Kidney (tissue), 22 donors: ENCODE measurements at places on chromosomes 16 and 17.
A peak's percentile ranks its signal among the peaks of the same experiment; 100 is the strongest.

DNA sequence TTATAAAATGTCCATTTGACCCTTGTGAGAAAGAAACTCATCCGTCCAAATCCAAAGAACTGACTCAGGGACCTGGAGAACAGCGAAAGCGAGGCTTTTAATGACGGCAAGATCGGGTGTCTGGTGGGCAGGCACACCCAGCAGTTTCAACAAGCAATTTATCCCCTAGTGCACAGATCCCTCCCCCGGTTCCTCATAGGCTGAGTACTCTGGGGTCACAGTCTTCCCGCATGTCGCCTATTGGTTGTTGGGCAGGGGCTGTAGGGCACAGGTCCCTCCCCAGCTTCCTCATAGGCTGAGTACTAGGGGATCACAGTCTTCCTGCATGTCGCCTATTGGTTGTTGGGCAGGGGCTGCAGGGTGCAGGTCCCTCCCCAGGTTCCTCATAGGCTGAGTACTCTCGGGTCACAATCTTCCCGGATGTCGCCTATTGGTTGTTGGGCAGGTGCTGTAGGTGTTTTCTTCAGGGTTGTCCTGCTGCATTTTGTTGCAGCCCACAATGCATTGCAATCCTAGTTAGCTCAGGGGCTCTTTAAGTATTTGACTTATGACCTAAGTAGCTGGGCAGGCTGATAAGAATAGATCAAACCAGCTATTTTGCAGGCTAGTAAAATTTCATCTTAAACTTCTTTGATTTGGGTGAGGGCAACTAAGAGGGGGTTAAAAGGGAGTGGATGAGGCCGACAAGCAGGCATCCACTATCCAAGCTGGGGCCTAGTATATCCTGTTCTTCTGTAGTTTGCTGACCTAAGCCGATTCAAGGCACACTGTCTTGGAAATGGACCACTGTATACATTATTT lies 3.6 kb upstream of the UTS2R start:
- DNase-seq, result no peak

DNA sequence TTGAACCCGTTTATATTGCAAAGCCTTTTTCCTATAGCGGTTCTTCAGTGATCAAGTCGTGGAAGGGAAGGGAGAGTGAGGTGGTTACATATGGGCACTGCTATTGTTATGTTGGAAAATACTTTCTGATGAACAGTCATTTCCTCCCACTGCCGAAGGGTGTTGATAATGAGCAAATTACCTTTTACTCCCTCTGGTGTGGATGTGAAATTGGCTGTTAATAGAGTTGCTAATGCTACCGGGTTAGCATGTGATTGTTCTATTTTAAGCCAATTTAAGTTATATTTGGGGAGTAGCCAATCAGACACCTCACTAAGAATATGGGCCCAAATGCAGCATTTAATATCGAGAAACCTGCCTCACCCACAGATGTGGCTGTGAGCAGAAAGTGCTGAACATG lies 15.6 kb upstream of the PMFBP1 start:
- DNase-seq, result no peak

- DNase-seq, result no peak
These were observed 26.6 kb downstream of the GSE1 start for GRCh38 chr16:85639529-85640253.

GRCh38 chr17:356671-357434 lies 4.2 kb upstream of the RPH3AL start:
- peak; percentile 51 for DNase-seq

DNA sequence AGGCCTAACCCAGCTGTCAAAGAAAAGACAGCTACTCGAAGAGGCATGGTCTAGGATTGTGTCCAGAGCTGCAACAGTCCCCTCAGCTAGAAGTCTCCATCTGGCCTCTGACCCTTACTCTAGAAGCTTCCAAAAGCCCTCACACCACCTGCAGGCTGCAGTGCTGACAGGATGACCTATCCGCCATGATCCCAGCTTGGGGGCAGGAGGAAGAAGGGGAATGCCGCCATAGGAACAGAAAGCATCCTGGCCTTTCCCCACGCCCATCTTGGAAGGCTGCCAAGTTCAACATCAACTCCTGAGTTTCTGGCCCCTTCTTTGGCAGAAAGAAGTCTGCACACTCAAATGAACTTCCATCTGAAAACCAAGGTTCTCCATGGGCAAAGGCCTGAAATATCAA lies 3.1 kb upstream of the KRT36 start:
- no peak for DNase-seq

DNA sequence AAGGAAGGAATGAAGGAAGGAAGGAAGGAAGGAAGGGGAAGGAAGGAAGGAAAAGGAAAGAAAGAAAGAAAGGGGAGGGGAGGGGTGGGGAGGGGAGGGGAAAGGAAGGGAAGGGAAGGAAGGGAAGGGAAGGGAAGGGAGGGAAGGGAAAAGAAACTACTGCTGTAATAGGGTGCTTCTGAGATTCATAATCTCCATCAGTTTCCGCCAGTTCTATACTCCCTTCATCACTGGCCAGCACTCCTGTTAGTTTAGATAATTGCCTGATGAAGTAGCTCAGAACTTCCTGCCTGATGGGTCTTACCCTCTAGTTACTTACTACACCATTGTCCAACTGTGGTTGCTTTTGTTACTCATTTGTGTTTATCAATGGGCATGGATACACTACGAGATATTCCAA lies 2.0 kb upstream of the KRTAP9-6 start:
- DNase-seq, result no peak

GRCh38 chr16:10309271-10309932 lies 76.5 kb upstream of the ATF7IP2 start:
- no peak for DNase-seq

DNA sequence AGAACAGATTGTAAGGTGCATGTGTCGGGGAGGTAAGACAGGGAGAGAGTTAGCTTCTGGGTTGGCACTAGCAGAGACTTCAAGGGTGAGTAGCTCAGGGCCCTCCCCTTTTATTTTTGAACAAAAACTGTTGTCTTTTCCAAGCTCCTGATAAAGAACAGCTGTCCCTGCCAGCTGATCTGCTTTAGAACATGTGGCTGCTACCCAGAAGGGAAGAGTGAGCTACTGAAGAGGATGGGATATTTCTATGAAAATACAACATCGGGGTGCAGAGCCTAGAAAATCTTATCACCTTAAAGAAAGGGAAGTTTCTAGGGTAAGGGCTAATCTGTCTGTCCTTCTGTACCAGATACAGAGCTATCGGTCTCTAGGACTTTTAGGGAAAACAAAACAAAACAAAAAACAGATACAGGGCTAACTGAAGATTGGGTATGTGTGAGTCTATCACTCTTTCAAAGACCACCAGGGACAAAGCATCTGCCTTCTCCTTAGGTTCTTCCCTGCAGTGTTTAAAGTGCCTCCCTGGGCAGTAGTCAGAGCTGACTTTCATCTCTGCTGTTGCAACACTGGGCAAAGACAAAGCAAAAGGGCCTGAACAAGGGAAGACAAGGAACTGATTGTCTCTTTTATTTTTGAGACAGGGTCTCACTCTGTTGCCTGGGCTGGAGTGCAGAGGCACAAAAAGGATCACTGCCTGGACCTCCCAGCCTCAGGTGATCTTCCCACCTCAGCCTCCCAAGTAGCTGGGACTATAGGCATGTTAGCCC lies 5.0 kb upstream of the DHRS13 start:
- no peak for DNase-seq

DNA sequence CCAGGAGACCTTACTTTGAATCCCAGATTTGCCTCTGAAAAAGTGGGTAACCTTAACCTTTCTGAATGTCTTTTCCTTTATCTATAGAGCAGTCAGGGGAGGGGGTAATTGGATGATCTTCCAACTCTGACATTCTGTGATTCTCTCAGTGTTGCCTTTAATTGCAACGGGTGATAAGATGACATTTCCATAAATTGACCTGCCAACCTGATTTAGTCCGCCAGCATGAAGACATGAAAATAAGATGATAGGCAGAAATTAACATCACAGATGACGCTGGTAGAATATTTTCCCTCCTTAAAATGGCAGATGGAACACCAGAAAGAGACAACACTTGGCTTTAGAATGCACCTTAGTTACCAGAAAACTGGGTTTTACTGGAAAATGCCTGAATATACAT lies 72.6 kb downstream of the VAT1L start:
- no peak for DNase-seq

DNA sequence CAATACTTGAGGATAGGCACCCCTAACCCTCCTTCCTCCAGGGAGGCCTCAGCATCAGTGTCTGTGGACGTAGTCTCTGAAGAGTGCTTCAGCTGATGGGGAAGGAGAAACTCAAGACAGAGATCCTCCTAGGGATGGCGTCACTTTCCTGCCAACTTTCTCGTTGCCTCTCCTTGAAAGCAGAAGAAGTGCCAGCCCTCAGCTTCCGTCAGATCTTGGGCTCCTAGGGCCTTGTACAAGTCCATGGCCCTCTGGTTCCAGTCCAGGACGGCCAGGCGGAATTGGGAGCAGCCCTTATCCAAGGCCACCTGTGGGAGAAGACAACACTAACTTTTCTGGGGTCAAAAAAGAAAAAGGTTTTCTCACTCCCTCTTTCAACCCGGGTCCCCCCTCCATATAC lies 1.3 kb downstream of the SAT2 start:
- DNase-seq, result no peak

DNA sequence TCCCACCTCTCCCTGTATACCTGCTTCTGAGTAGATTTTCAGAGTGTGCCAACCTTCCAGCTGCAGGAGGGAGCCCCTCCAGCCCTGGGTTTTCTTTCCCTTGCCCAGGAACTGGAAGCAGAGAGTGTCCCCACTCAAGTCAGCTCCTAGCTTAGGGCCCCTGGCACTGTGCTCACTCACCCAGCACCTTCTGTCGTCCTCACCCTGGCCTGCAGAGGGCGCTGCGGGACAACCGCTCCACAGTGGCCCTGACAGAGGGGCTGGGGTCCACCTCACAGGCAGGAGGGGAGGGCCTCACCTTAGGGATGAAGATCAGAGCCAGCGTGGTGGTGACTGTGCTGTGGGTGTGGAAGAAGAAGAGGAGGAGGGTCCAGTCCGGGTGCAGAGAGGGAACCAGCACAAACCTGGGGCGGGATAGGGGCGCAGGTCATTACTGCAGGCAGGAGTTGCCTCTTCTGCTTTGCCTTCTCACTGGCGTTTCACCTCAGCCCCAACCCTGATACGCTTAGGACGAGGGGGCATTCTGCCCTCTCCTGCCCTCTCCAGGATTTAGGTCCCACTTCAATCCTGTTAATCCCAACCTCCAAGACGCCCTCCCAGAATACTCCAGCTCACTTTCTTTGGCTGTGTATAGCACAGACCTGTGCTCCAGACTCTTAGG lies 10.0 kb downstream of the GPR179 start:
- DNase-seq, result peak; percentile 65

DNA sequence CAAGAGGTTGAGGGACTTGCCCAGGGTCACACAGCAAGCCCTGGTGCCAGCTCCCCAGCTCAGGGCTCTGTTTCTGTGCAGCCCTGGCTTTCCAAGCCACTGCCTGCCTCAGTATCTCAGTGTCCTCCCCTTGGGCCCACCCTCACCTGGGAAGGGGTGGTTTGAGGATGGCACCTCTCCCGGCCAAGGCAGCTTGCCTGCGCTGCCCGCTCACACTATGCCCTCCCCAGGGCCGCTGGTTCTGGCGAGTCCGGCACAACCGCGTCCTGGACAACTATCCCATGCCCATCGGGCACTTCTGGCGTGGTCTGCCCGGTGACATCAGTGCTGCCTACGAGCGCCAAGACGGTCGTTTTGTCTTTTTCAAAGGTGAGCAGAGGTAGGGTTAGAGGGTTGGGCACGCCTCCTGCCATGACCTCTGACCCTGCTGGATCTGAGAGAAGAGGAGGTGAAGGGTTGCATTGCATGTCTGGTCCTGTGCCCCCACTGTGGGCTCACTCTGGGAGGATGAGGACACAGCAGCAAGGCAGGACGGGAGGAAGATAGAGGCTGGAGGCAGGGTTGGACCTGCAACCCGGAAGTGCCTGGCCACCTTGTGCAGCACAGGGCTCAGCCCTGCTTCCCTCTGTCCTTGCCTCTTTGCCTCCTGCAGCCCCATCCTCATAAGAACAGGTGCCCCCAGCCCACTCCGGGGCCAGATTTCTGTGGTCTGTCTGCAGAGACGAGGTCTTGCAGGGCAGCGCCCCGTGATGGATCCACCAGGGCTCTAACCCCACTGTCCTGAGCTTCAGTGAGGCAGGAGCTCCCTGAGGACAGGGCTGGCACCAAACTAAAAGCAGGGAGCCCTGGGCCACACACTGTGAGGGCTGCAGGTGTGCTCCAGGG lies 16.7 kb downstream of the MMP15 start:
- no peak for DNase-seq

- DNase-seq, result no peak
These were observed 303.0 kb upstream of the IRX5 start for GRCh38 chr16:54627616-54628015.

- no peak for DNase-seq
These were observed 35.8 kb downstream of the TEKT5 start for GRCh38 chr16:10658943-10659342.

GRCh38 chr17:67490471-67490870 lies 113.4 kb downstream of the PITPNC1 start:
- no peak for DNase-seq

DNA sequence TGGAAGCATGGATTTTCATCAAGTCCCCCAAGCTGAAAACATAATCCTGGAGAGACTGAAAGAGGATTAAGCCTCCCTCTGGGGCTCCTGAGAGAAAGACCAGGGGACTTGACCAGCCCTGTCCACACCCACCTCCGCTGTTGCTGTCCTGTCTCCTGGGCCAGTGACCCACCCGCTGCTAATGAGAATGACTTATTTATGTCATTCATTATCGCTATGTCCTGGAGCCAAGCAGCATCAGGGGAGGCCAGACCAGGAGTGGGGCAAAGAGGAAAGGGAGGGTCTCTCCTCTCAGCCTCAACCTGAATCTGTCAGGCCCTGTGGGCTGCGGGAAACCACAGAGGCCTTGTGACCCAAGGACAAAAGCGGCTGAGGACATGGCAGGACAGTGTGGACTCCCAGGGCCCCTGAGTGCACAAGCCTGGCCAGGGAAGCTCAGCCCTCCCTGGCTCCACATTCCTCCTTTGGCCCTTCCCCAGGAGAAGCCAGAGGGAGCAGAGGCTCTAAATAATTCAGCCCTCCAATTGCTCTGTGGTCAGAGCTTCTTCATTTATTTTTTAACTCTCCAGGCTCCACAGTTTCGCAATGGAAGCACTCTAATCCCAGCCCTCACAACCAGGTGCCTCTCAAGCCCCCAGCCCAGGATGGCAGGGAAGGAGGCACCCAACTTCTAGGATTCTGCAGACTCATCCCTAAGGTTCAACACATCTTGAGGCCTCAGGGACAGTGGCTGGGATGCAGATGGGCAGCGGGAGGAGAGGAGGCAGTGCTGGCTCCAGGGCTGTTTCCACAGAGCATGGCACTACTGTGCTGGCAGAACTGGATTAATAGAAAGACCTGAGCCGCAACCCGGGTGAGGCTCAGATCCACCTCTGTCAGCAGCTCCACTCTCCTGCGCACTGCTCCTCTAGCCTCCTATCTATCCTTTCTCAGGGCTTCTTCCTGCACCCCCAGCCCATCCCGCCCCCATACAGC lies 19.1 kb downstream of the CUEDC1 start:
- DNase-seq, result peak; percentile 69

GRCh38 chr17:81867170-81867990 lies 3.8 kb downstream of the ARHGDIA start:
- peak; percentile 81 for DNase-seq
